ENCODE measurements at places on chromosomes 16 and 17.
A peak's percentile ranks its signal among the peaks of the same experiment; 100 is the strongest.

GRCh38 chr16:4685292-4685691 lies 8.1 kb upstream of the NUDT16L1 start:
- H3K4me1 ChIP-seq: no peaks in the 10 kb centered on the region
- no peaks in the 10 kb centered on the region for H3K27me3 ChIP-seq
- peaks cover 14% of the 10 kb centered on the region for H3K36me3 ChIP-seq
- no peak for DNase-seq

GRCh38 chr17:35188111-35188510 lies 6.1 kb downstream of the SLC35G3 start:
- peak overlapping the region; percentile 34 for H3K4me3 ChIP-seq
- peaks cover 47% of the 10 kb centered on the region for H3K4me1 ChIP-seq
- no peaks in the 10 kb centered on the region for H3K27me3 ChIP-seq

GRCh38 chr17:57045868-57046704 lies 39.0 kb upstream of the AKAP1 start:
- peaks cover 20% of the 10 kb centered on the region for H3K4me1 ChIP-seq
- H3K36me3 ChIP-seq: no peaks in the 10 kb centered on the region
- H3K27ac ChIP-seq: peak overlapping the region; percentile 72
- peaks cover 66% of the 10 kb centered on the region for H3K27me3 ChIP-seq
- peak; percentile 78 for DNase-seq

- H3K27me3 ChIP-seq: no peaks in the 10 kb centered on the region
- peak overlapping the region; percentile 74 for H3K4me3 ChIP-seq
- H3K36me3 ChIP-seq: peaks cover 21% of the 10 kb centered on the region
- H3K4me1 ChIP-seq: peaks cover 46% of the 10 kb centered on the region
- peak; percentile 73 for DNase-seq
These were observed 11.8 kb downstream of the RFFL start for GRCh38 chr17:35051579-35052240.

DNA sequence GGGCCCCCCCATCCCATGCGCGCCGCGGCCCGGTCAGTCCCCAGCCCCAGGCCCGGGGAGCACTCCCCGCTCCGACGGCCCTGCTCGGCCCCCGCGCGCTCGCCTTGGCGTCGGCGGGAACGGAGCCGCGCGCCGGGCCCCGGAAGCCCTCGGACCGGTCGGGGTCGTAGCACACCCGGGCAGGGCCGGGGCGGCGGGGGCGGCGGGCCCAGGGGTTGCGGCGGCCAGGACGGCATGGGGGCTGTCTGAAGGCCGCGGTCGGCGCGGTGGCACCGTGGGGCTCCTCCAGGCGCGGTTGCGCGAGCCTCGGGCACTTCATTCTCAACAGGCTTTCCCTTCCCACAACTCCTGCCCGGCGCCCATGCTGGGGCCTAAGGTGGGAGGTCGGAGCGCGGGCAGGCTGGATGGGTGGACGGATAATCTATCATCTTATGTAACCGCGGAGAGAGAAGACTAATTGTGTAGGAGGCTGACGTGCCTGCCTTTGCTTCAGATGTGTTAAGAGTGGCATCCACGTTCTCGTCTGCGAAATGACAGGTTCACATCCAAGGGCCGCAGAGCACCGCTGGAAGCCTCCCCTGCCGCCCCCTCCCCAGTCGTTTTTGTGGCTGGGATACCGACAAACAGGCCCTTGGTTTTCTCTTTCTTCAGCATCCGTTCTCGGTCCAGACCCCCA lies 708 bp downstream of the BAIAP2 start:
- H3K27ac ChIP-seq: peak overlapping the region; percentile 54
- peaks cover 42% of the 10 kb centered on the region for H3K27me3 ChIP-seq
- peak; percentile 78 for DNase-seq
- H3K36me3 ChIP-seq: no peaks in the 10 kb centered on the region
- H3K4me3 ChIP-seq: peak overlapping the region; percentile 82
- H3K4me1 ChIP-seq: peaks cover 9% of the 10 kb centered on the region
